ENCODE measurements at places on chromosomes 5 and 9. TPM values are rescaled to one million over a fixed set of nuclear protein-coding genes. Genes with fewer than 3 reads are reported as not detected.

EPB41L4B gene
- 39.2 TPM for total RNA-seq

LCN1 gene
- not detected for total RNA-seq

ADGRD2 gene
- total RNA-seq = not detected

ALDH1A1 gene
- 40.8 TPM for total RNA-seq

ENTREP1 gene
- total RNA-seq = 29.2 TPM

FAM200C gene
- 4.4 TPM for total RNA-seq

PLAC8L1 gene
- not detected for total RNA-seq

SPATA31A5 gene
- total RNA-seq = not detected

SUSD3 gene
- 2.0 TPM for total RNA-seq

MRNIP gene
- 14.5 TPM for total RNA-seq
